ENCODE measurements at places on chromosomes 5 and 9. TPM values are rescaled to one million over a fixed set of nuclear protein-coding genes. Genes with fewer than 3 reads are reported as not detected.
A peak's percentile ranks its signal among the peaks of the same experiment; 100 is the strongest.

DNA sequence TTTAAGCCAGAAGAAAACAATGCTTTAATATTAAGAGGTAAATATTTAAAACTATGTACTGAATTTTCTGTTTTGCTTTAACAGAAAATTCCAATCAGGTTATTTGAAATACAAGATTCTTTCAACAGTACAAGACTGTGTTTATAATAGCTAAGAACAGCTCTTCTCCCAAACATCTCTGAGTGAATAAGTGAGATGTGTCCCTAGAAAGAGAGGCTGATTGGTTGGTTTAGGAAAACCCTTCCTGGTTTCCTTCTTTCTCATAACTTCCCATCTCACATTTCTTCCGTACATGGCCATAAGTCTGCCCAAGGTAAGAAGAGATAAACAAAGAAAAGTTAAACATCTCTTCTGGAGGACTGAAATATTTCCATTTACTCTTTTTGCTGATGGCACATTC, 145.9 kb downstream of the FANCC start:
- peaks cover 8% of the 10 kb centered on the region for H3K4me1 ChIP-seq
- no peaks in the 10 kb centered on the region for H3K27me3 ChIP-seq
- H3K4me3 ChIP-seq: no peak overlapping the region
- H3K36me3 ChIP-seq: no peaks in the 10 kb centered on the region
- no peak overlapping the region for H3K27ac ChIP-seq
- DNase-seq: no peak

GRCh38 chr5:150672237-150672883, 11.3 kb downstream of the MYOZ3 start:
- H3K27me3 ChIP-seq: no peaks in the 10 kb centered on the region
- peak overlapping the region; percentile 38 for H3K27ac ChIP-seq
- peaks cover 48% of the 10 kb centered on the region for H3K4me1 ChIP-seq

- H3K27me3 ChIP-seq: no peaks in the 10 kb centered on the region
- no peak for DNase-seq
- H3K4me1 ChIP-seq: no peaks in the 10 kb centered on the region
- H3K27ac ChIP-seq: no peak overlapping the region
- H3K4me3 ChIP-seq: no peak overlapping the region
These were observed 401.3 kb downstream of the ENC1 start for GRCh38 chr5:74239261-74239660.

DNA sequence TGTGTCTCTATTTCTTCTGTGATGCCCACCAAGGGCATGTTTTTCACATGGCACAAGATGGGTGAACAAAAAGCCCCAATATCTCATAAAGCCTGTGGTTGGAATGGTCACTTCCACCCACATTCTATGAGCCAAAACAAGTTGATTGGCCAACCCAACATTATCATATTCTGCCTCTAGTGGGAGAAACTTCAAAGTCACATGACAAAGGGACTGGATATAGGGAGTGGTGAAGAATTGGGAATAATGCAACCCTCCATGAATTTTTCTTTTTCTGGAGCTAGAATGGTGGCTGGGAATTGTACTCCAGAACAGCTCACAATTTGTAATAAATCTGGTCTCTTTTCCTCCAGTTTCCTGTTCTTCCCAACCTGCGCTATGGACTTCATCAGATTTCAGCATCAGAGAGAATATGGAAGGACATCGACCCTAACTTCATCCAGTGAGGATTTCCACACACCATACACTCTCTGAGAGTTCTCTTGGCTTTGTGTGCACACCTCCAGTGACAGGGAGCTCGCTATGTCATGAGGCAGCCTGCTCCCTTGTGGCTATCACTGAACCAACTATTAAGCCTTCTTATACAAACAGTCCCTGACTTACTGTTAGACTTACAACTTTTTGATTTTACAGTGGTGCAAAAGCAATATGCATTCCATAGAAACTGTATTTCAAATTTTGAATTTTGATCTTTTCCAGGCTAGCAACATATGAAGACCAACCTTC, 12.0 kb upstream of the B4GALT1 start:
- H3K27me3 ChIP-seq: no peaks in the 10 kb centered on the region
- no peak overlapping the region for H3K27ac ChIP-seq
- H3K4me3 ChIP-seq: no peak overlapping the region
- no peak for DNase-seq

TRAF1 gene
- total RNA-seq: 2.5 TPM

DAB2 gene
- 24.9 TPM for total RNA-seq

ARID3C gene
- total RNA-seq: not detected

DNA sequence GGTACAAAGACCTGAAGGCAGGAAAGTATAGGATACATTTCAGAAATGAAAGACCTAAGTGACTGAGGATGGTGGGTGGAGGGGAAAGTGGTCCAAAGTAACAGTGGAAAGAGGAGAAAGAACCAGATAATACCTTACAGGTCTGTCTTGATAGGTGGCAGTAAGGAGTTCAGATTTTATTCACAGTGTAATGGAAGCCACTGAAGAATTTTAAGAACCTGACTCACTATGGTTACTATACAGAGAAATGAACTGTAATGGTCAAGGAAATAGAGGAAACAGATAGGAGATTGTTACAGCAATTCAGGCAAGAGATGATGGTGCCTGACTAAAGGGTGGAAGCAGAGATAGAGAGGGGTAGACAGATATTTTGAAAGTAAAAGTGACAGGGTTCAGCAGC, 46.5 kb downstream of the EPB41L4A start:
- H3K27me3 ChIP-seq: no peaks in the 10 kb centered on the region
- no peak overlapping the region for H3K27ac ChIP-seq
- H3K4me1 ChIP-seq: peaks cover 20% of the 10 kb centered on the region
- H3K4me3 ChIP-seq: no peak overlapping the region
- no peaks in the 10 kb centered on the region for H3K36me3 ChIP-seq

GRCh38 chr5:66722686-66723085, 126.5 kb downstream of the MAST4 start:
- peaks cover 12% of the 10 kb centered on the region for H3K4me1 ChIP-seq
- DNase-seq: no peak
- no peak overlapping the region for H3K27ac ChIP-seq
- H3K36me3 ChIP-seq: no peaks in the 10 kb centered on the region
- no peaks in the 10 kb centered on the region for H3K27me3 ChIP-seq

GRCh38 chr9:73125651-73126050, 26.0 kb upstream of the ANXA1 start:
- H3K27me3 ChIP-seq: no peaks in the 10 kb centered on the region
- H3K4me3 ChIP-seq: no peak overlapping the region
- no peak overlapping the region for H3K27ac ChIP-seq

GRCh38 chr5:169126481-169127021, 174.4 kb downstream of the SLIT3 start:
- H3K27ac ChIP-seq: no peak overlapping the region
- H3K4me1 ChIP-seq: peaks cover 3% of the 10 kb centered on the region
- no peak overlapping the region for H3K4me3 ChIP-seq
- DNase-seq: no peak
- H3K27me3 ChIP-seq: no peaks in the 10 kb centered on the region

CCL19 gene
- total RNA-seq: not detected

CARTPT gene
- not detected for total RNA-seq

DNA sequence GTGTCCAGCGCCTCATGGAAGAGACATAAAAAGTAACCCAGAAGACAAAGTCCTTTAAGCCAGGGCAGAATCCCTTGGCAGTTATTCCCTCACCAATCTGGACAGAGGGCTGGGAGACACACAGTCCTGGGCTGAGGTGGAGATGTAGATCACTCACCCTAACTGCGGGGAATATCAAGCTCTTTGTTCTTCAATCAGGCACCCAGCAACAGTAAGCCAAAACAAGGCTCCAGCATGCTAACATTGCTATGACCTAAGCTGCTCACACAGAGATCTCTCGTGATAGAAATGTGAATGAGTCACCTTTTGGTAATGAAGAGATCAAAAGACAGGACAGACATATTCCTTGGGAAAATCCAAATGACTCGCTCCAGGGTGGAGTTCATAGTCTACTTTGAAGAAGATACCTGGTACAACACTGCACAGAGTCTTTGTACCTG, 101.3 kb downstream of the FBN2 start:
- no peaks in the 10 kb centered on the region for H3K27me3 ChIP-seq
- no peak overlapping the region for H3K27ac ChIP-seq
- H3K36me3 ChIP-seq: no peaks in the 10 kb centered on the region
- H3K4me3 ChIP-seq: no peak overlapping the region
- H3K4me1 ChIP-seq: no peaks in the 10 kb centered on the region

DNA sequence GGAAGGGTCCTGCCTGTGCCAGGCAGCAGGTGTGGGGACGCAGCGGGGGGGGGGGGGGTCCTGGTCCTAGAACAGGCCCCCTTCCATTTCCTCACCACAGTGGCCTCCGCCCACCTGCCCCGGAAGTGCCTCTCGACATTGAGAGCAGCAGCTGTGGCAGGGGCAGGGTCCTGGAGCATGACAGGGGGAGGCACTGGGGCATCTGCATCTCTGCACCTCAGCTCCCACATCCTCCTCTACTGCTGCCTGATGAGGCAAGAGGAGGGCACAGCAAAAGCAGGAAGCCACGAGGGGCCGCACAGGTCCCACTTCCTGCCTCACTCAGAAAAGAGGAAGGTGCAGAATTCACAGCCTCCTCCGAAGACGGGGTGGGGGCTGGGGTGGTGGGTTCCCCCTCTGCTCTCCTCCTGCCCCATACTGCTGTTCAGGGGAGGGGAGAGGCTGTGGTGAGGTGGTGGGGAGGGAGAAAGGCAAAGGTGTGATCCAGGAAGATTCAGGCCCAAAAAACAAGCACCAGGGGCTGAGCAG, 14.8 kb downstream of the AKNA start:
- peaks cover 74% of the 10 kb centered on the region for H3K36me3 ChIP-seq
- H3K4me1 ChIP-seq: no peaks in the 10 kb centered on the region

DNA sequence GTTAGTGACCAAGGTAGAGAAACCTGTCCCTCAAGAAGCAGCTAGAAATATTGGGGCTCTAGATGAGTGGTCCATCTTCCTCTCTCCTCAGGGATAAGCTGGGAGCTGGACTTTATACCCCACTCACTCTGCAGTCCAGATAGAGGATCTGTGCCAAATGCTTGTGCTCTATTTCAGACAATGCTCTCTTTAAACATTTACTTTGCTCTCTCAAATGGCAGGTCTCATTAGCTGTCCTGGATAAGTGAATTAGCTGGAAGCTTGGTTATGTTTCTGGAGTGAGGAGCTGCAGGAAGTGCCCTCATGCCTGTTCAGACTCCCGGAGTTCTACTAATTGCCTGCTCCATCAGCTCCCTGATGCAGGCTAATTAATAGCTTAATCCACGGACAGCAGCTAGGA, 151.1 kb upstream of the CCDC152 start:
- H3K27me3 ChIP-seq: no peaks in the 10 kb centered on the region
- H3K4me3 ChIP-seq: no peak overlapping the region
- no peak overlapping the region for H3K27ac ChIP-seq
- H3K4me1 ChIP-seq: no peaks in the 10 kb centered on the region
- no peak for DNase-seq

DNA sequence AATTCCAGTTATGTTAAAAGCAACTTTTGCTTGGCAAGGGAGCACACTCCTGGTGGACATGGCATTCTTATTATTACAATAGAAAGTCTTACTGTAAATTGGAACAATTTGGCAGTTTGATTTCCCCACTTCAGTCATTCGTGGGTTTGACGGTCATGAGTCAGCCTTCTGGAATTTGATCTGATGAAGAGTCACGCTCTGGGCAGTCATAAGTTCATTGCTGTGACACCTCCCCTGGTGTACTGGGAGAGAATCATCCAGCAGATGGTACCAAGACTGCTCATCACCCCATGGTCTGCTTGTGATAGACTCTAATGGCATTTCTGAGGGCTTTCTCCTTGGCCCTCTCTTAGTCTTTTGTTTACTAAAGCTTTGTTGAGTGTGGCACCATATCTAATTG, 53.8 kb downstream of the GLRA1 start:
- H3K27ac ChIP-seq: no peak overlapping the region
- H3K36me3 ChIP-seq: no peaks in the 10 kb centered on the region
- H3K27me3 ChIP-seq: no peaks in the 10 kb centered on the region
- no peak overlapping the region for H3K4me3 ChIP-seq

DNA sequence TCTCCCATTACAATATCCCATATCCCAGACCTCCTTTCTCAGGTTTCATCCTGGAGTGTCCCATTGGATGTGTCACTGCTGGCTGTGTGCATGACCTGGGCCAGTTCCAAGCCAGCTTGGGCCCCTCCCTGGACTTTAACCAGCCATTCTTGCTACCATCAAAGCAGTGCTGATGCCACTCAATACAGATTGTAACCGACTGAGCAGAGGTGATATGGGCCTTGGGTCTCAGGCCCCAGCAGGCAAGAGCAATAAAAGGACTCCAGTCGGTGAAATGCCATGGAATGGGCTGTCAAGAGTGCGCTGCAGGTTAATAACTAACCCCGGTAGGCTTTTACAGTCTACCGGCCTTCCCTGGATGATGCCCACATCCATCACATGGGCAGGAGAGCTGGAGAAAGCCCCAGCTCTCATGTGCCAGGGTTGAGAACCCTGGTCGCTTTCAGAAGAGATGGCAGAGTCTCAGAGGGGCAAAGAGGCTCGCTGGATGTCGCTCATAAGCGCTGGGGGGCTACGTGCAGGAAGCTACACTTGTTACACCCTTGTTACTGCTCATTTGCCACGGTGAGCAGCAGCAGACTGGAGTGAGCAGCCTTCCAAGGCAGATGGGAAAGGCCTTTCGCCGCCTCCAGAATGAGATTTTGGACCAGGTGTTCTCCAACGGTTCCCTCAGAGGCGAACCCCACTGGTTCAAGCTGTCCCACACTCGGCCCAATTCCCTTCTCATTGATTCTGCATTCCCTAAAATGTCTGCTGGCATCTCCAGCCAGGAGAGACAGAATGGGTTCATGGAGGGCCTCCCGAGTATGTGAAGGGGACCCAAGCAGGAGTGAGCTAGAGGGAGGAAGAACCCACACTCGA, 13.2 kb downstream of the EPB41L4B start:
- H3K27ac ChIP-seq: no peak overlapping the region
- H3K4me3 ChIP-seq: no peak overlapping the region
- no peaks in the 10 kb centered on the region for H3K36me3 ChIP-seq
- no peaks in the 10 kb centered on the region for H3K27me3 ChIP-seq
- H3K4me1 ChIP-seq: peaks cover 40% of the 10 kb centered on the region

GRCh38 chr5:60700416-60700757, 421 bp upstream of the DEPDC1B start:
- H3K27ac ChIP-seq: no peak overlapping the region
- H3K36me3 ChIP-seq: no peaks in the 10 kb centered on the region
- H3K4me1 ChIP-seq: peaks cover 7% of the 10 kb centered on the region
- no peaks in the 10 kb centered on the region for H3K27me3 ChIP-seq
- no peak for DNase-seq

- no peak overlapping the region for H3K4me3 ChIP-seq
- H3K36me3 ChIP-seq: no peaks in the 10 kb centered on the region
- no peak for DNase-seq
- H3K4me1 ChIP-seq: no peaks in the 10 kb centered on the region
These were observed 160.0 kb downstream of the PIK3R1 start for GRCh38 chr5:68375540-68375939.

ANAPC2 gene
- 28.2 TPM for total RNA-seq
